ENCODE measurements at places on chromosomes 5 and 9.

GRCh38 chr9:95103281-95103771 lies 214.2 kb downstream of the FANCC start:
- no peak for DNase-seq

DNA sequence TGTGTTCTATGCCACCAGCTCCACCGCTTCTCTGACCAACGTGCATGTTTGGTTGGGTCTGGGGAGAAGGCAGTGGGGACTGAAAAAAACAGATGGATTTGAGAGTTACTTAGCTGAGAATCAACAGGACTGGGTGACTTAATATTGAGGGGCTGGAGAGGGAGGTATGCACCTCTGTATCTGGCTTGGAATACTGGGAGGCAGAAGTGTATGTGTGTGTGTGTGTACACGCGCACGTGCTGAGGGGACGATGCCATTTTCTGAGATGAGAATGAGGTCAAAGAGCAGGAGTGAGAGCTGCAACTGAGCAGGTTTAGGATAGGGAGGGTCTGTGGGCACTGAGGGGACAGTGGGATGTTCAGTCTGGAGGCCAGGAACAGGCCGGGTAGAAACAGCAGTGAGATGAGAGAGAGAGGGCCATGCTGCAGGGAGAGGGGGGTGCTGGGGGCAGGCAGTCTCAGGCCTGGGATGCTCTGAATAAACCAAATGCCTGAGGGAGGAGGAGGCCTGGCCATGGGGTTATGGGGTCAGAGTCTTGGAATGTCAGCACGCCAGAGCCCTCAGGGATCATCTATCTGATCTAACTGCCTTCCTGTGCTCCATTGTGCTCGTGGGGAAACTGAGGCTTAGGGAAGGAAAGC lies 14.0 kb downstream of the PDGFRB start:
- no peak for DNase-seq

DNA sequence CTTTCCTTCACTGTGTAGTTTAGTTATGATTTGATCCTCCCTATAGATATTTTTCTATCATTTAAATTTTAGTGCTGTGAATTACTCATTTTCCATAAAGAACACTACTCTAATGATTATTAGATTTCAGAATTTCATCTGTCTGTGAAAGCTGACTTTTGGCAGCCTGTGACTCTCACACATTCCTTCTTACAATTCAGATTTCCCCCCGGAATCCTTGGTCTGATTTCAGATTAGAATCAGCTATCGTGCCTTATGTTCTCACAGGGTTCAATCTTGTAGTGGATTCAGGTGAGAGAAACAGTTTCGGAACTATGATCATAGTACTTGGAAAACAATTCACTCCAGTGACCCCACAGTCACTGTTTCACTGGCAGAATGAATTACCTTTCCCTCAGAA lies 26.2 kb downstream of the ZNF474 start:
- no peak for DNase-seq

- no peak for DNase-seq
Measured at GRCh38 chr5:175894793-175895192, 23.4 kb downstream of the CPLX2 start.

GRCh38 chr9:128006332-128006996 lies 25.7 kb upstream of the EEIG1 start:
- no peak for DNase-seq

DNA sequence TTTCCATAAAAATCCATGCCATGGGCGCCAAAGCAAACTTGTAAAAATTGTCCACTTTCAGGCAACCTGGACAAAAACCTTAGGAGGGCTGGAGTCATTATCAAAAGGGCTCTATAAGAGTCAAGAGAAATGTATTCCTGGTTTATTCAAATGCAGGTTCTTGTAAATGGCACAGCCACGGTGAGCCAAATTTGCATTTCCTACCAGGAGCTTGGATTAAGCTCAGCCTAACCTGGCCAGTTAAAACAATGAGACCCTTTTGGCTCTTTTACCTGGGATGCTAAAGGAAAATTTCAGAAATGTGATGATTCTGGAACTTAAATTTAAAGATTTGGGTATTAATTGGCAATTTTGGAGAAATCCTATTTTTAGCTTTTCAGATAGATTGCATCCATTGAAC lies 8.9 kb upstream of the ZNF474 start:
- DNase-seq: no peak

GRCh38 chr9:137365552-137366444 lies 57.2 kb downstream of the EXD3 start:
- DNase-seq: no peak

- DNase-seq: no peak
Measured at GRCh38 chr5:118561235-118561634, 427.1 kb downstream of the DTWD2 start.
